OCI-LY7 (cell line): ENCODE measurements at places on chromosomes 6 and 20.
A peak's percentile ranks its signal among the peaks of the same experiment; 100 is the strongest.

GRCh38 chr20:51586005-51586440, 43.5 kb upstream of the NFATC2 start:
- DNase-seq, result no peak

- DNase-seq, result no peak
Measured at GRCh38 chr20:58630063-58630462, 21.0 kb upstream of the STX16 start.

DNA sequence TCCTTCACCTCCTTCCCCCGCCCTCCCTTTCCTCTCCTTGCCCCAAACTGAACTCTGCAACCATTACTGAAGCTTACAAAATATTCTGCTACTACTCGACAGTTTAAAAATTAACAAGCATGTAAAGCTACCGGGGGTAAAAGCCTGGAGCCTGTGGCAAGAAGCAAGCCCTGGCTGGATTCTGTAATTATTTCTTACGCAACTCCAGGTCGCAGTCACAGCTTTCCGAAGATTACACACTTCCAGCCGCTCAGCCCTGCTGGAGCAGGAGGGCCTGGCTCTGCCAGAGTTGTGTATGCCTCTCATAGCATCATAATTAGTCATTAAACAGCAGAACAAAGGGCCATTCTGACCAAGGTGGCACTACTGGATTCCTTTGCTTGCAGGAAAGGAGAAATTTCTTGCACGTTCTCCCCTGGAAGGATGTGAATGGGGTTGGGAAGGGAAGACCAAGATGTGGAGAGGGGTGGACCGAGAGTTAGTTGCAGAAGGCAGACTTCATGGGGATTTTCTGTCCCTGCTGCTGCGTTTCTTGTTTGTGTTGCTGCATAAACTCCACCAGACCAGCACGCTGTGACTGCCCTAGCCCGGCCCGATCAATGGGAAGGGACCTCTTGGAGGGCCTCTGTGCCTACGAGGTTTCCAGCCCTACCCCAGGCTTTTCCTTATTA, 23.6 kb downstream of the FOXQ1 start:
- no peak for DNase-seq

- DNase-seq, result no peak
Measured at GRCh38 chr6:134314006-134314821, 3.7 kb downstream of the SGK1 start.

DNA sequence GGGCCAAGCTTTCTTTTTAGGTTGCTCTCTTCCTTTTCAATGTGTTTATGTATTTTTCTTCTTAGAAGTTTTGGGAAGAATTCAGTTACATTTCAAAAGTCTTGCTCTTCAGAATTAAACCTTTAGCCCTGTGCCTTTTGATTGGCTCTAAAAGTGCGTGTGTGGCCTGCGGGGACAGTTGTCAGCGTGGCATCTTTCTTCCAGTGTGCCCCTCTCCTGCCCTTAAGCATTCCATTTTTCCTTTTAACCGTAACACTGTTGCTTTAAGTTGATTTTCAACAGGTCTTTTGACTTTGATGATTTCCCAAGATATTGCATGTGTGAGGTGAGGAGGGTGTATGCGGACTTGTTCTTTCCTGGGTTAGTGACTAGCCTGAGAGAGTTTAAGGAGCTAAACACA, 999.1 kb upstream of the FLRT3 start:
- no peak for DNase-seq

- DNase-seq, result no peak
Measured at GRCh38 chr6:11141295-11141694, 29.8 kb upstream of the ERVFRD-1 start.

- no peak for DNase-seq
Measured at GRCh38 chr20:46622165-46622564, 29.1 kb downstream of the SLC13A3 start.

DNA sequence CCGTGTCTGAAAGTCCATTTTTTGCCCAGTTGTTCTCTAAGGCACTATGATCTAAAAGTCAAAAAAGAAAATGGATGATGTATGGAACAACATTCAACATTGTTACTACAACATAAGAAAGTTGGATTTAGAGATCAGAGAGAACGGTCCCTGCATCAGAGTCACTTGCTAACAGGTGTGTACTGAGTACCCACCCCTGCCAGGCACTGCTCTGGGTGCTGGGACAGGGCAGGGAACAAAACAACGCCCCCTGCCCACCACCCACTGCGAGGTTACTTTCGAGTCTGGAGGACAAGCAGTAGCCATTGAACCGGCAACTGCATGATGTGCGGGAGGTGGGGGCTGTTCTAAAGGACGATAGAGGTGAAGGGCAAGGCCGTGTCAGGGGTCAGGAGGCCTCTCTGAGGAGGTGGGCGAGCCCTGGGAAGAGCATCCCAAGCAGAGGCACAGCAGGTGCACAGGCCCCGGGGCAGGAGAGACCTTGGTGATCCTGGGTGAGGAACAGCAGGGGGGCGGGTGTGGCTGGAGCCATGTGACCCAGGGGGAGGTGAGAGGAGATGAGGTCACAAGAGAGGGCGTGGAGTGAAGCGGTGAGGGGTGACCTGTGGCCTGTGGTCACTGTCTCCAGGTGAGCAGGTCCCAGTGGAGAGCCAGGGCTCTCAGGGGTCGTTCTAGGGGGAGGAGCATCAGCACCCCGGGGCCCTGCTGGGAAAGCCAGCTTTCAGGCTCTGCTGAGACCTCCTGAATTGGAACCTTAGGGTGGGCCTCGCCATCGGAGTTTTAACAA, 197.5 kb upstream of the SULF2 start:
- DNase-seq, result peak; percentile 54

DNA sequence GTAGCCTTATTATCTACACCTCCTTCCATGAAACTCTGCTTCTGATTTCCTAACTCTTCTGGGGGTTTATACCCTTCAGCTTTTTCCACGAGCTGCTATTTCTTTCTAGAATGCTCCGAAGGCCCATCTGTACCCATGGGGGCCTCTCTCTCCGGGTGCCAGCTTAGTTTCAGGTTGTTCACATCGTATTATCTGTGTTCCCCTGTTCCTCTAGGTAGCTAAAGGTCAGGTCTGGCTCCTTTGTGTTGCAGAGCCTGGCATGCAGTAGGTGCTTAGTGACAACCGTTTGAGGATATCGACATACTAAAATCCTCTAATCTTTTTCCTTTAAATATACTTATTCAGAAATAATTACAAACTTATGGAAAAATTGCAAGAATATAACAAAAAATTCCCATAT, 73.0 kb downstream of the UST start:
- no peak for DNase-seq

GRCh38 chr6:90323706-90324105, 27.1 kb upstream of the BACH2 start:
- DNase-seq, result no peak

DNA sequence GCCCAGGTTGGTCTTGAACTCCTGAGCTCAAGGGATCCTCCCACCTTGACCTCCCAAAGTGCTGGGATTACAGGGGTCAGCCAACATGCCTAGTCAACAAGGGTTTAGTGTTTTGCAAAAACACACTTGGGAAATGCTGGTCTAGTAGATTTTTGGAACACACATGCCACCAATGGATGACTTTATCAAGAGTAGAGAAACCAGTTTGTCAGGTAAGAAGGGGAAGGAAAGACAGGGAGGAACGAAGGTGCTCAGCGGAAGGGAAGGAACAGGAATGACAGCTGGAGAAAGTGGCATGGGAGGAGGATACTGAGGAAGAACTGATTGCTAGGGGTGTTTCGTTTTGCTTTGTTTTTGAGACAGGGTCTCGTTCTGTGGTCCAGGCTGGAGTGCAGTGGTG, 15.6 kb upstream of the SEC63 start:
- no peak for DNase-seq

- no peak for DNase-seq
Measured at GRCh38 chr6:134593887-134594286, 276.0 kb upstream of the SGK1 start.
